ENCODE measurements at places on chromosomes 11 and 22.

DNA sequence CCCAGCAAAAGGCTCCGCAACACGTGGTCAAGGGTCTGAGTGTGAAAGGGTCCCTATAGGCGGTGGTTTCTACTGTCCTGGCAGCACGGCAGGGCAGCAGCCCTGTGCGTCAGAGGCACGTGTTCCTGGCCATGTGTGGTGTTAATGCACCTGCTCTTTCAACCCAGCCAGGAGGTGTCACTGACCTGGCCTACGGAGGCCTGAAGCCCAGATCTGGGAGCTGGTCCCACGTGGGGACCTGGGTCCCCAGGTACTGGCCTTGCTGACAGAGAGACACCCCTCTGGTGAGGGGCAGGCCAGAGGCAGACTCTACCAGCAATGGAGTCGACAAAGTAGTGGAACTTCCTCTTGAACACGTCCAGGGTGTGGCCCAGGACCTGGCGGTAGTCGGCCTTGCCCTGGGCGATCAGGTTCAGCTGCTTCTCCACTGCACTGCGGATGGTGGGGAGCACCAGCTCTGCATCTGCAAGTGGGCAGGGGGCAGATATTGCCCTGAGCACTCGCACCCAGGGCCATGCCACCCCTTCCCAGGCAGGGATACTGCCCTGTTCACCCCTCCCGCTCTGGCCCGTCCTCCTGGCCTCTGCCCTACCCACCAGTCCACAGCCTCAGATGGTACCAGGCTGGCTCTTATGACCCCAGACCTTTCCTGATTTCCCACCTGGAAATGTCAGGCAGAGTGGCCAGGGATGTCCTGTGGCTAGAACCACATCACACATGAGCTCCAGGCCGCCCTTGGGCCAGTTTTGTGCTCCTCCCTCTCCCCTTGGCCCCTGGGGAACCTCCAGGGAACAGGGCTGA lies 6.8 kb upstream of the PPM1F start:
- no peak for DNase-seq

- DNase-seq, result peak; percentile 100
Observed at GRCh38 chr22:39664485-39665200, 94.1 kb downstream of the CACNA1I start.

DNA sequence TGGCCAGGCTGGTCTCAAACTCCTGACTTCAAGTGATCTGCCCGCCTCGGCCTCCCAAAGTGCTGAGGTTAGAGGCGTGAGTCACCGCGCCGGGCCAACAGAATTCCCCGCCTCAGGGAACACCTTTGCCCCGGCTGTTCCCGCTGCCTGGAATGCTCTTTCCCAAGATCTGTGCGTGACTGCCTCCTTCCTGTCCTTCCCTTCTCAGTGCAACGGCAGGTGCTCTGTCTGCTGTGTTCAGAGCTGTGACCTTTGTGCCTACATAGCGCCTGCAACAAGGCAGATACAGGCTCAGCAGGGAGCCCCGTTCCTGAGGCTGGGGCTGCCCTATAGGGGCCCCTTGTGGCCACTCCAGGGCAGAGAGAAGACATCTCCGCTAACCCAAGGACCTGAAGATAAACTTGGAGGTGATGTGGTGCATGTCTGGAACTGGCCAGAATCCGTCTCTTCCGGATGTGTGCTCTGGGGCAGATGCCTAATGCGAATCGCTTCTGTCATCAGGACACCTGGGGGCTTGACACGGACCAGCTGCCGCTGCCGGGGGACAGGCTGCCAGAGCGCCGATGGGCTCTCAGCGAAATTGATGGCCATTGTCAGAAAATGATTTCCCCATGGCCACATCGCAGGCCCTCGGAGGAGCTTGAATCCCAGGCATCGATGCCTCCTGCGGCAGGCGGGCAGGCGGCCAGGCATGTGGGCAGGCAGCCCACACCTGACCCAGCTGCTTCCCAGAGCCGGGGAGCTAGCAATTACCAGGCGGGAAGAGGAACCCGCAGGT lies 43.5 kb upstream of the TCF20 start:
- peak; percentile 93 for DNase-seq

DNA sequence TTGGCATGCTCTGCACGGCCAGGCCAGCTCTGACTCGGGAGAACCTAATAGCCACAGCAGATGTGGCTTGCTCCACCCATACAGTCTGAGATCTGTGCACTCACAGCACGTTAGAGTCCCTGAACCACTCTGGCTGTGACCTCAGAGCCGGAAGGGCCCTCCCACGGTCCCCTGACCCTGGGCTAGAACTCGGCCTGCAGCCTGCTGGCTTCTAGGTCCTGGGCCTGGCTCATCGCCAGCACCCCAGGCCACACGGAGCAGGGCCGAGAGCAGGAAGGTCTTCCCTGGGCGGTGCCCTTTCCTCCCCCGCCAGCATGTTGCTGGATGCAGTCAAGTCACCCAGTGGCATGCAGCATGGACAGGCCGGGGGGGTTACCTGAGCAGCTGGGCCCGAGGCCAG lies 35.3 kb upstream of the TTLL12 start:
- no peak for DNase-seq

DNA sequence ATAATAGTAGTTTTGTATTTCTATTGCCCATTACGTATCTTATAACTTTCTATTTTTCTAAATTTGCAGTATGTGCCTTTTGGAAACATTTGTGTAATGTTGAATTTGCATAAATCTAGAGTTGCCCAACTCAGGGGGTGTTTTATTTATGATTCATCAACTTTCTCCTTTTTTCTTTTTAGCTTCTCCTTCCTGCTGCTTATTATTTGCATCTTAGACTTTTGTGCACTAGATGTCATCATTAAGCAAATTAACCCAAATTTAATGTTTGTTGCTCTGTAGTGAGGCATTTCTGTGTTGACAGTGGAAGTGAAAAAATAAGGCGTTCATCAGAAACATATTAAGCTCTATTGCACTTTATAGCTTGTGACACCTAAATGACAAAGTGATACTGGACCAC lies 56.2 kb upstream of the ZBED5 start:
- DNase-seq, result no peak

DNA sequence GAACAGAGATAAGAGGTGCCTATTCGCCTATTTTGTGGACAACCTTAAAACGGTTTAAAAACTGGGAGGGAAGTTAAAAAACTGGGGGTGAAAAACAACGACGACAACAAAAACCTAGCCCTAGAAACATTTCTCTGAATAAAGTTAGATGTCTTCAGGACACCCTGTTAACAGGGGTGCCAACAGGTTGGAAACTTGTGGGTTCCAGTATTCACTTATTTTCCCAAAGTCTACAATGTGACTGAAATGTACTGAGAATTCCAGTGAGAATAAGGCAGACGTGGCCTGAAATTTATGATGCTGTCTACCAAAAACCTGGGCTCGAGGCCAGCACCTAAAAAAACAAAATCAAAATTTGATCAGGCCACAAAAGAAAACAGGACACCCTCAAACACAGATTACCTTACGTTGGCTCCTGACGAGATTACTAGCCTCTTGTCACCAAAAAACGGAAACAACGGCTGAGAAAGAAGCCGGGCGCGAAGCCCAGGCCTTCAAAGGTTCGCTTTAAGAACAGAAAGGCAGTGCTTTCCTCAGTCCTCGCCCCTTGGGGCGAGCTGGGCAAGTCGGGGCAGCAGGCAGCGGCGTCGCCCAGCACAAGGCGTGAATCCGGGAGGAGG lies 906 bp downstream of the CCDC90B start:
- DNase-seq, result no peak

- DNase-seq, result no peak
Observed at GRCh38 chr11:109619498-109619897, 197.5 kb downstream of the C11orf87 start.

DNA sequence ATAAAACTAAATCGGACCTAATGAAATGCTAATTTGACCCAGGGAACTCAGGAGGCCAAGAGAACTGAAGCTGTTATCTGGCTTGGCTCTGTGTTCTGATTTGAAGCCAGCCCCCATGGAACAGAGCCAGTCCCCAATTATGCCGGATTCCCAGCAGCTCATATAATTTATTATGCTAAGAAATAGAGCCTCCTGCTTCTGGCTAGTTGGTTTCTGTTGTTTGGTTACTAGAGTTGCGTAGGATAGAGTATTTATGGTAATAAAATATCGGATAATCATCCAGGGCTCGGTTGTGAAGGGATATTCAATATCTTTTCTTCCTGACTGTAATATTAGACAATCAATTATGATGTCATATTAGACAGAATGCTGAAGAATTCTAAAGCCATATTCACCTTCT lies 120.4 kb upstream of the TTC12 start:
- no peak for DNase-seq

- DNase-seq, result peak; percentile 65
Observed at GRCh38 chr22:49203091-49203858, 624.4 kb downstream of the BRD1 start.

DNA sequence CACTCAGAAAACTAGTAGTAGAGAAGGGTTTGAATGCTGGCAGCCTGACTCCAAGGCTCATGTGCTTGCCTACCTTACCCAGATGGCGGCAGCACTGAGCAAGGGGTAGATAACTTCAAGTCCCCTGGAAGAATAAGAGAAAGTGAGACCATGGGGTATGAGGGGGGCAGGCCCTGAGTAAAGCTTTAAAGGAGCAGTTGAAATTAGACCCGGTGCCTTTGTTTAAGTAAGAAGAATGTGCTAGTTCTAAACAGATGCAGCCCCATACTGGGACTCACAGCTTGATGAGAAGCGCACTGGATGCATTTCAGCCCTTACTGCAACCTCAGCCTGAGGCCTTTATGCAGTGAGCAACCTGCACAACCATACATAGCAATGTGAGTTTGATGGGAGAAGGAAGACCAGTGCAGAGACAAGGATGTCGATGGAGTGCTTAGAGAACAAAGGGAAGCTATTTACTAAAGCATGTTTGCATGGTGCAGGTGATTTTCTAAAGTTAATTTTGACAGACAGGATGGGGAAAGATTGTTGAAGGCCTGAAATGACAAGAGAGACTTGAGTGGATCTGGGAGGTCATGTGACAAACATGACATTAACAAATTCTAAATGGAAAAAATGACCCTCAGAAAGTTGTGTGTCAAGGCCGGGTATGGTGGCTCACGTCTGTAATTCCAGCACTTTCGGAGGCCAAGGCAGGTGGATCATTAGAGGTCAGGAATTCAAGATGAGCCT lies 27.1 kb upstream of the TMA7B start:
- DNase-seq, result peak; percentile 86

DNA sequence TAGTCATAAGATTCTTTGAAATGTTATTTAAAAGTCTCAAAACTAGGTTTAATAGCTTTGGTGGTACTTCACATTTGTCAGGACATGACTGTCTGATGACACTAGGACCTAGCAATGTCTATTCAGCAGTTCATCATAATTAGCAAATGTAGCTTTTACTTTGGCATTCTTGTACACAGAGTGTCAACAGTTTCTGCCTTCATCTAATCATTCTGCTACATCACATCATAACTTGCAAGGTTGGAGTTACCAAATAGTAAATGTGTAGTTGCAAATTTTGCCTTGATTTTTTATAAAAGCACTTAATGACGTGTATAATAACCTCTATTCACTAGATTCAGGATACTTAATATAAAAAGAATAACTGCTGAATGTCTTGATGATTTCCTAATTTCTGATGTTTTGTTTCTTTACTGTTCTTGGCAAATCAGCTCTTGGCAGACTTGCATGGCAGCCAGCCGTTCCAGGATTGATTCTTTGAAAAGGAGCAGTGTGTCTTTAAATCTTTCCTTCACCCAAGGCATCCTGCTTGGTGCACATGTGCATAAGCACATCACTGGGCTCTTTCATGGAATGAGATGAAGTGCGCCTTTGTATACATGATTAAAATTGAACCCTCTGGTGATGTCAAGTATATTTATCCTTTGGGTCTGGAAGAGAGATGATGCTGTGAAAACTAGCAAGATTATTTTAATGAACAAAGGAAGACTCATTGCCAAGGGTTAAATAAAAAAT lies 12.2 kb downstream of the FBXO7 start:
- DNase-seq, result no peak

- DNase-seq, result no peak
Observed at GRCh38 chr11:8934742-8935488, 2.2 kb upstream of the C11orf16 start.

GRCh38 chr11:15707971-15708370 lies 593.2 kb downstream of the INSC start:
- no peak for DNase-seq

GRCh38 chr22:17366830-17367229 lies 2.4 kb upstream of the CECR2 start:
- peak; percentile 79 for DNase-seq

- no peak for DNase-seq
Observed at GRCh38 chr11:47192111-47192510, 5.9 kb upstream of the PACSIN3 start.

GRCh38 chr11:926341-926916 lies 759 bp downstream of the AP2A2 start:
- DNase-seq, result peak; percentile 84

DNA sequence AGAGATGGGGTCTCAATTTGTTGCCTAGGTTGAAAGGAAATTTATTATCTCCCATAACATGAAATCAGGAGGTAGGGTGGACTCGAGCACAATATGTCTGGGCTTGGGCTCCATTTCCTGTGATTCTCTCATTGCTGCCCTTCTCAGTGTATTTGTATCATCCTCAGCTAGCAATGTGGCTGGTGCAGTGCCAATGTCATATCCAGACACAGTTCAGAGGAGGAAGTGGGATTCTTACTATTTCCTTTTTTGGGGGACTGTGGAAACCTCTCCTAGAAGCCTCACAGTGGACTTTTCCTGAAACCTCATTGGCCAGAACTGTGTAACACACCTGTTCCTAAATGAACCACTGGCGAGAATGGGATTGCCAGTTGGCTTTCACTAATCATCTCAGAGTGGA lies 21.0 kb upstream of the SWAP70 start:
- DNase-seq, result no peak

GRCh38 chr11:100832829-100833228 lies 145.7 kb downstream of the ARHGAP42 start:
- DNase-seq, result no peak

GRCh38 chr11:106276126-106276525 lies 198.7 kb downstream of the AASDHPPT start:
- DNase-seq, result no peak

DNA sequence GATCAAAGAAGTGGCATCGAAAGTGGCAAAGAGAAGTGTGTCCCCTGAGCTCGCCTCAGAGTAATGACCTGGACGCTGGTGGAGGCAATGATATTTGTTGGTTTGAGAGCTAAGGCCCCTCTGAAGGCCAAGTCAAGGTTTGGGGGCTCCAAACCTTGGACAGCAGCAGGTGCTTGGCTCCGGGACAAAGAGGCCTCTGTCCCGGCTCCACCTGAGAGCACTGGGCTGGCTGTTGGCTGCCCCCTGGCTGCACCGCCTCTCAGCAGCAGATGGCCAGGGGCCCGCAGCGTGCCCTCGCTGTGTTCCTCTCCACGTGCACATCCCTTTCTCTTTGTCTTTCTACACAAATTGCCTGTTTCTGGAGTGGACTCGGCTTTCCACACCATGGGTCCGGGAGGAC lies 301.3 kb downstream of the NTM start:
- peak; percentile 91 for DNase-seq

- peak; percentile 22 for DNase-seq
Observed at GRCh38 chr11:92793189-92793588, 176.3 kb upstream of the MTNR1B start.

GRCh38 chr11:24734742-24735237 lies 237.9 kb downstream of the LUZP2 start:
- DNase-seq, result no peak

GRCh38 chr11:76315182-76315853 lies 65.6 kb downstream of the THAP12 start:
- DNase-seq, result no peak

- DNase-seq, result no peak
Observed at GRCh38 chr11:75745807-75746206, 22.8 kb upstream of the DGAT2 start.

All from H7 (cell line).